ENCODE measurements at places on chromosomes 13 and 19.

DNA sequence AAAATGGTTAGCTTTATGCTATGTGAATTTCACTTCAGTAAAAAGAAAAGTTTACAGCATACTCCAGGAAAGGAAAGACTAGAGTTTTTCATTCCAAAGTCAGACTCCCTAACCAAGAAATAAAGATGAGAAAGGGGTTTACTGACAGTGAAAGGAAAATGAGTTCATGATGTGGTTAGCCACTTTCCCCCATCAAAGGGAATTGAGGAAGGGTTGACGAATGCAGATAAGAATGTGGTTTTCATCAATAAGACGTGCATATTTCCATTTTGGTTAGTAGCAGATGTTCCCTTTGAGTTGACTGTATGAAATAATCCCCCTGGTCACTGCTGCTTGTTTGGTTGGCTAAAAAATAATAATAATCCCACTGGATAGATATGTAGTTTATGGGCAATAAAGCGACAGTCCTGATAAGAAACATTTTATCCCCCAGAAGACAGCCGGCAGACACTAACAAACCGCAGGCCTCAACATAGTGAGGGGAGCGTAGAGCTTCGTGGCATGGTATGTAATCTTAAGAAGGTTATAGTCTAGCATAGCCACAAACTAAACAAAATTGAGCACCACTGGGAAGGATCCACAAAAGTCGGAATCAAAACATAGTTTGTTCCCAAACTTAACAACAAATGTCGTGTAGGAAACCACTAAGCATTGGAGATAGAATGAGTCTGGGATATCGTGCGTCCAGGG is 114.8 kb downstream of the COL4A2 start:
- no peak for DNase-seq

DNA sequence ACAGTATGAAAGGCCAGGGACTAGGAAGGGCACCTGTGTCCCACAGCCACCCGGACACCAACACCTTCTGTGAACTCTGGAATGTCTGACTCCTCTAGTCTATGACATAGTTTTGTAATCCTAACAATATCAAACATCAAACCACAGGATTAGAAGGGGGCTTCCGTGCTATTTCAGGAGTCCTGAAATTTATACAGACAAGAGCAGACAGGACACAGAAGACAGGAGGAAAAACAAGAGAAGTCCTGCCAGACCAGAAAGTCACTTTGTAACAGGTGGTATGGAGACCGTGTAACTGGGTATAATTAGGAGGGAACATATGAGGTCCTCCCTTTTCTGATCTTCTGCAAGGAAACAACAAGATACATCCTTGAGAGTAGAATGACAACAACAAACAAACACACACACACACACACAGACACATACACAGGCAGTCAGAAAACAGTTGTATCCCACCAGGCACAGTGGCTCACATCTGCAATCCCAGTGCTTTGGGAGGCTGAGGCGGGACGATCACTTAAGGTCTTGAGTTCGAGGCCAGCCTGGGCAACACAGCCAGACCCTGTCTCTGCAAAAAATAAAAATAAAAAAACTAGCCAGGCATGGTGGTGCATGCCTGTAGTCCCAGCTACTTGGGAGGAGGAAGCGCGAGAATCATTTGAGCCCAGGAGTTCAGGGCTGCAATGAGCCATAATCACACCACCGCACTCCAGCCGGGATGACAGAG is 13.1 kb downstream of the INSR start:
- no peak for DNase-seq

GRCh38 chr13:94308832-94309231 is 170.7 kb downstream of the DCT start:
- no peak for DNase-seq

GRCh38 chr19:17805427-17805826 is 10.5 kb downstream of the B3GNT3 start:
- no peak for DNase-seq

- peak; percentile 86 for DNase-seq
Measured at GRCh38 chr19:1177322-1178114, 3.5 kb upstream of the SBNO2 start.

DNA sequence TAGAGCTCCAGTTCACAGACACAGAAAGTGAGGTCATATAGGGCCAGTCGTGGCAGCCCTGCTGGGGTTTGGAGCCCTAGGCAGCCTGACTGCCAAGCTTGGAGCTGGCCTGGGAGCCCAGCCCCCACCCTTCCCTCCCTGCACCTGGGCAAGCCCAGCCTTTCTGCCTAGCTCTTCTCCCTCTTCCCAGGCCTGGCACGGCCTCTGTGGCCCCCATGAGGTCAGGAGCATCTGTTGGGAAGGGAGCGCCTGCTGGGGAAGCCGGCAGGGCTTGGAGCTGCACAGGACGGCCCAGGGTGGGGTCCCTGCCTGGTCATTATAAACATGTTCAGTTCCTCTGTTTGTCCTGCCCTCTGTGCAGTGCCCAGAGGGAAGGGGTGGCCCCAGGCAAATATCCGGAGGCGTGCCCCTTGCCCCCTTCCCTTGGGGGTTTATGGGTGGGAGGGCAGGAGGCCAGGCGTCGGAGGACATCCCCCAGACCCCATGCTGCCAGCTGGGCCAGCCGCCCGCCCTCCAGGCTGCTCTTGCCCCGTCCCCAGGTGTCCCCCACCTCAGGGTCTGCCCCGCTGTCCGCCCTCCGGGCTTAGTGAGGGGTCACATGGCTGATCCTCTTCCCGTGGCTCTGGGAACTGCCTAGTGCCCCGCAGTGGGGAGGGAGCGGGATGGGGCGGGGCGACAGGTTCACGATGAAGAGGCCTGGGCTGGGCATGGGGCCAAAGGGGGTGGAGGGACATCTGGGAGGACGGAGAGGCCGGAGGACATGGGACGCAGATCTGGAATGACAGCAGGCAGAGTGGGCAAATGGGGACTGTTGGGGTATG is 30.0 kb upstream of the NCCRP1 start:
- no peak for DNase-seq

GRCh38 chr13:24851546-24851945 is 87.6 kb downstream of the RNF17 start:
- no peak for DNase-seq

DNA sequence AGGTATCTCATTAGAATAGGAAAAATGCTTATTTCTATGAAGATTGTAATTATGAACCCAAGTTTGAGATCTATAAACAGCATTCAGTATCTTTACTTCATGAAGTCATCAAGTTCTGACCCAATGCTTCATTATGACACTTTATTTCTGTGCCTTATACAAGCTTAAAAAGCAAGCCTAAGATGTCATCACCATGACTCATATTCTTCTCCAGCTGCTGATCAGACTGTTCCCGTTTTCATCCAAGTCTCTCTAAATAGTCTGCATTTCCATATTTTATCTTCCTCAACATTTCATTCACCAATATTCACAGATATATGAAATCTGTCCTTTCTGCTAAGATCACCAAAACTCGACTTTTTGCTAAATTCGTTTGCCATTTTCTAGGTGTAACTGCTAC is 1247.2 kb upstream of the PRR20A start:
- no peak for DNase-seq

GRCh38 chr19:2578901-2579677 is 103.2 kb downstream of the GADD45B start:
- DNase-seq, result peak; percentile 89

GRCh38 chr13:27449081-27449603 is 1.2 kb downstream of the MTIF3 start:
- DNase-seq, result no peak
